ENCODE measurements at places on chromosomes 1 and 21. TPM values are rescaled to one million over a fixed set of nuclear protein-coding genes. Genes with fewer than 3 reads are reported as not detected.

The DISC1 gene
- 1.2 TPM for total RNA-seq

The NPHS2 gene
- not detected for total RNA-seq

The SPRR4 gene
- total RNA-seq = not detected

The GPR37L1 gene
- total RNA-seq = not detected

The LRRC71 gene
- total RNA-seq = not detected

The ELF3 gene
- total RNA-seq = 0.22 TPM

The OR2L5 gene
- not detected for total RNA-seq

The STUM gene
- 1.2 TPM for total RNA-seq

The S100A3 gene
- 0.34 TPM for total RNA-seq

The REG4 gene
- total RNA-seq = not detected

The ERG gene
- 14.5 TPM for total RNA-seq

The NBPF6 gene
- total RNA-seq = not detected

The GBP3 gene
- 5.3 TPM for total RNA-seq
